ENCODE measurements at places on chromosomes 3 and 15. TPM values are rescaled to one million over a fixed set of nuclear protein-coding genes. Genes with fewer than 3 reads are reported as not detected.

LSAMP gene
- 174 TPM for polyA plus RNA-seq

MEGF11 gene
- polyA plus RNA-seq, result 20.3 TPM

CLDN16 gene
- 0.41 TPM for polyA plus RNA-seq

MFN1 gene
- polyA plus RNA-seq, result 54.6 TPM

CHRM5 gene
- 1.2 TPM for polyA plus RNA-seq

OIP5 gene
- polyA plus RNA-seq, result 8.1 TPM

MRPL47 gene
- 65.1 TPM for polyA plus RNA-seq

GOLGA6B gene
- not detected for polyA plus RNA-seq

NUTM1 gene
- polyA plus RNA-seq, result 0.06 TPM

SOX2 gene
- polyA plus RNA-seq, result 221 TPM

TEX264 gene
- 51.4 TPM for polyA plus RNA-seq

XCR1 gene
- not detected for polyA plus RNA-seq

PTH1R gene
- 12.0 TPM for polyA plus RNA-seq

SEMA6D gene
- 160 TPM for polyA plus RNA-seq

NR1I2 gene
- 0.43 TPM for polyA plus RNA-seq

STX19 gene
- not detected for polyA plus RNA-seq

BNC1 gene
- 0.17 TPM for polyA plus RNA-seq

SERPINI2 gene
- 5.8 TPM for polyA plus RNA-seq

SLC2A2 gene
- 0.10 TPM for polyA plus RNA-seq

TRIM42 gene
- polyA plus RNA-seq, result not detected

SPINK8 gene
- polyA plus RNA-seq, result 1.6 TPM

C2CD4A gene
- polyA plus RNA-seq, result 0.78 TPM

POPDC2 gene
- 3.9 TPM for polyA plus RNA-seq

GUCA1C gene
- not detected for polyA plus RNA-seq

IMPDH2 gene
- 139 TPM for polyA plus RNA-seq

RBP2 gene
- polyA plus RNA-seq, result 0.23 TPM

PDCD7 gene
- 24.1 TPM for polyA plus RNA-seq

SNX22 gene
- polyA plus RNA-seq, result 35.2 TPM

HACL1 gene
- 16.5 TPM for polyA plus RNA-seq

POLQ gene
- polyA plus RNA-seq, result 2.6 TPM

ZNF621 gene
- 34.3 TPM for polyA plus RNA-seq

IL20RB gene
- 0.60 TPM for polyA plus RNA-seq

TGM4 gene
- polyA plus RNA-seq, result 0.17 TPM

RTP3 gene
- not detected for polyA plus RNA-seq

RGMA gene
- 338 TPM for polyA plus RNA-seq
